ENCODE measurements at places on chromosomes 2 and 18.

- DNase-seq = no peak
These were observed 28.1 kb downstream of the MAP4K4 start for GRCh38 chr2:101725515-101726192.

GRCh38 chr2:26905341-26906198, 57.6 kb downstream of the DPYSL5 start:
- no peak for DNase-seq

DNA sequence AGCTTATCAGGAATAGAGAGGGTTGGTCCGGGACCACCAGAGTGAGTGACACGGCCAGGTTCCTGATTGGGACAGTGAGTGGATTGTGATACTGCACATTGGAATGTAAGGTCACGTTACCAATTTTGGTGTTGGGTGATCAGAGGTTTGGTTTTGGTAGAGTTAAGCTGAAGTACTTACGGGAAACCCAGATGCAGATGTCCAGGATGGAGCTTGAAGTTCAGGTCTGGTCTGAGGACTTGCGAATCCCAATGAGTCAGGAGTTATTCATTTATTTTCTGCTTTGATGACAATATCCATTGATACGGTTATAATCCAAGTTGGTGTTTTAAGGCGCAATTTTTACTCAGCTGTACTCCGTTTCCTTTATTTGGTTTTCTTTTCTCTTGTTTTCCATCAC, 273.6 kb downstream of the ALPK2 start:
- no peak for DNase-seq

DNA sequence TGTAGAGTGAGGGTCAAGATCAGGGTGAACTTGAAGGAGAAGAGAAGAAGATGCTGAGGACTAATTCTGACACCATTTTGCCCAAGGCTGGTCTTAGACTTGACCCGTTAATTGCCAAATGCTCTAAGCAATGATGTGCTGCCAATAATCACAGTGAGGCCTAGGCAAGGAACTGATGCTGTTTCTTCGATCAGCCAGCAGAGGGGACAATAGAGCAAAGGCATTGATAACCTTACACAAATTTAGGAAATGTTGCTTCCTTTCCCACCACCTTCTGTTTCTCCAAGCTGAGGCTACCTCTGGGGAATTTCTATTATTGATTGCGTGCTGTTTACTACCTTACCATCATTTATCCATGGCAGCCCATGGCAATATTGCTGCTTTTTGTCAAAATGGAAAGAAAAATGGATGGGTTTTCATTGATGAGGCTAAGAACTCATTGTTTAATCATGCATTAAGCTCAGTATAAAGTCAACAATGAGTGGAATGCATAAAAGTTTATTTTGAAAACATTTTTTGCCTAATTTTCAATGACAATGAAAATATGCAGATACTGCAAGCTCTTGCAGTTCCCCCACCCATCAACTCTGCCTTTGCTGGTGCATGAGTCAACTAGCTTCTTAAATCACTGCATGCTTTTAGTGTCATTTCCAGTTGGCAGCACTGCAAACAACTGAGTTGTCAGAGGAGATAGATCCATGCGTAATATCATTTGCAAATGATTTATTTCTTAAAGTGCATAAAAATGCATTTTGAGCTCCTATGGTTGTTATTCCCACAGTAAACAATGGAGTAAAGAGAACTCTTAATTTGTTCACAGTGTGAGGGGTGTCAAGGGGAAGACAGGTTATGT, 116.4 kb upstream of the NYAP2 start:
- peak; percentile 53 for DNase-seq

GRCh38 chr2:151161821-151162551, 99.7 kb downstream of the RBM43 start:
- DNase-seq = no peak

- no peak for DNase-seq
These were observed 185.8 kb downstream of the FMNL2 start for GRCh38 chr2:152520759-152521158.

- no peak for DNase-seq
These were observed at the start of gene C1QL2 for GRCh38 chr2:119158563-119159347. TSS of gene C1QL2 (minus strand) at chr2:119158751. CDS start at chr2:119158269, 482 bp downstream.

DNA sequence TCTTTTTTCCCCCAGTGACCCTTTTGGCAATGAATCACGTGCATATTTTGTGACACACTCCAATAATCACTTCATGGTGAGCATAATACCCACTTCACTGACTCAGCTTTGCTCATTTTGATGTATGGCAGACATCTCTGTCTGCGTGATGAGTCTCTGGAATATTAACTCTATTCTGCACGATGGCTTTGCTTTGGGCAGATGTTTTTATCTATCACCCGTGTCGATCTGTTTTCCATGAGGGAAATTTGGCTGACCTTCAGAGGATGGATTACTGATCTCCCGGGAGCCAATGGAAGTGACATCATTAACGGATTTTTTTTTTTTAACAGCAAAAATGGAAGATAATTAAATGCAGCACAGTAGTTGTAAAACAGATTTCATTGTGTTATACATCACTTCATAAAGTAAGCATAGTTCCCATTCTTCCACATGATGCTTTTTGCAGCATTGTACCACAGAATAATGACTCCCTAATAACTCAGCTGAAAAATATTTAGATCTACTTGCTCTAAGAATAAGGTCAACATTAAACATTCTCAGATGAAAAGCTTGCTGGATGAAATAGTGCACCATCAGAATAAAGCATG, 29.8 kb downstream of the CDC42EP3 start:
- peak; percentile 33 for DNase-seq

GRCh38 chr2:36427790-36428243, 72.2 kb downstream of the CRIM1 start:
- DNase-seq = no peak

- DNase-seq = no peak
These were observed 296.6 kb downstream of the NAPG start for GRCh38 chr18:10822456-10822855.

DNA sequence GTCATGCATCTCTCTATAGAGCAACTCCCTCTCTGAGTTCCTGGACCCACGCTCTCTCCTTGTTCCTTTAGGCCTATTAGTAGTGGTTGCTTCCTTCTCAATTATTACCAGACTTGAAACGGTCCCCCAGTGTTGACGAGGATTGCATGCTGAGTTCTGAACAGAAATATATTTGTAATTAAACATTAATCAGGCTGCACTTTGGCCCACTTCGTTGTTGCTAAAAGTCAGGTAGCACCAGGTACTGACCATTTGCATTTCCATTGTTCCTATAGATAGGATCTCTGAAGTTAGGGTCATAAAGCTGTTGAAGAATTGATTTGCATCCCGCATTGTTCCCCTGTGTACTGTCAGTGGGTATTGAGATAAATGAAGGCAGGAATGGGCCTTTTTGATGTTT, 36.9 kb upstream of the TTR start:
- DNase-seq = no peak

GRCh38 chr2:2647141-2647541, 316.1 kb upstream of the MYT1L start:
- no peak for DNase-seq

DNA sequence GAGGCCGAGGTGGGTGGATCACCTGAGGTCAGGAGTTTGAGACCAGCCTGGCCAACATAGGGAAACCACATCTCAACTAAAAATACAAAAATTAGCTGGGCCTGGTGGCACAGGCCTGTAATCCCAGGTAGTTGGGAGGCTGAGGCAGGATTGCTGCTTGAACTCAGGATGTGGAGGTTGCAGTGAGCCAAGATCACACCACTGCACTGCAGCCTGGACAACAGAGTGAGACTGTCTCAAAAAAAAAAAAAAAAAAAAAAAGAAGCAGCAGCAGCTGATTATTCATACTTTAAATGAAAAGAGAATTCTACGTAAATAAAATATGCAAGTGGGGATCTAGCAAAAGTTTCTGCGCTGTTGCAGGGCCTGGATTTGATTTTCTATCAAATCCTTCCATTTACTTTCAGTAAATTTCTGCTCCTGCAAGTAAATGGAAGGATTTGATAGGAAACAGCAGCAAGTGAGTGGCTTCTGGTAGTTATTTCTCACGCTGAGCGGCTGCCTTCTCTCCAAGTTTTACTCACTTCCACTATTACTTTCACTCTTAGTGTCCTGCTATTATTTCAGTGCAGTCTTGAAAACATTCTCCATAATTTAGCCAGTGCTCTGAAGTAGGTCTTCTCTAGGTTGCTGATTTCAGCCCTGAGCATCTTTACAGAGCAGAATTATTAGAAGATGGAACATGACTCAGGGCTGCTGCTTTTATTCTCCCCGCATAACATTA, 68.4 kb downstream of the SLC16A14 start:
- DNase-seq = no peak

- no peak for DNase-seq
These were observed 1.7 kb upstream of the SMAD7 start for GRCh38 chr18:48952287-48953103.

DNA sequence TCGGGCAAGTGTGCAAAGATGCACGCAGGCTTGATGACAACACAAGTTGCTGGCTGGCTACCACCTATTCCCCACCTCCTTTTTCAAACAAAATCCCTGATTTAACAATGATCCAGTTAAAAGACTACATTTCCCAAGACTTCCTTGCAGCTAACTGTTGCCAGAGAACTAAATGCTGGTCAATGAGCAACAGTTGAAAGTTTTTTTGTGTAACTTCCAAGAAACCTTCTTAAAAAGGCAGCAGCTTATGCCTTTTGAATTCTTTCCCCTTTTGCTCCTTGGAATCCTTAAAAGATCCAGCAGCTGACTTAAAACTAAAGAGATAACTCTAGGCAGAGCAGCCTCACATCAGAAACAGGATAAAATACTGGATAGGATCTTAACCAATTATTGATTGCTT, 38.5 kb downstream of the NPHP1 start:
- DNase-seq = no peak

GRCh38 chr18:11500153-11501122, 109.0 kb upstream of the SLC35G4 start:
- no peak for DNase-seq

DNA sequence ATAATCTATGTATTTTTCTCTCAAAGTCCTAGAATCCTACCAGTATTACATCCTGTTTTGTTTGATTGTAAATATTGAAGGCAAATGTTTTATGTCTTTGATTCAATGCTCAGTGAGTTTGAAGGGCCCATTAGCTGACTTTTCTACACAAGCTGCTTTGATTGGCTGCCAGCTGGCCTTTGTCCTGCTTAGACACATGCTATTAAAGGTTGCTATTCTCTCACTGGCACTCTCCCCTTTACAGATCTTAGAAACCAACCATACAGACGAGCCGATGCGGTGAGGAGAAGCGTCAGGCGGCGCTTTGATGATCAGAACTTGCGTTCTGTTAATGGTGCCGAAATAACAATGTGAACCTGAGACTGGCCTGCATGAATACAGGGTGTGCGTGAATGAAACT, 69.7 kb downstream of the PRPF40A start:
- peak; percentile 22 for DNase-seq

DNA sequence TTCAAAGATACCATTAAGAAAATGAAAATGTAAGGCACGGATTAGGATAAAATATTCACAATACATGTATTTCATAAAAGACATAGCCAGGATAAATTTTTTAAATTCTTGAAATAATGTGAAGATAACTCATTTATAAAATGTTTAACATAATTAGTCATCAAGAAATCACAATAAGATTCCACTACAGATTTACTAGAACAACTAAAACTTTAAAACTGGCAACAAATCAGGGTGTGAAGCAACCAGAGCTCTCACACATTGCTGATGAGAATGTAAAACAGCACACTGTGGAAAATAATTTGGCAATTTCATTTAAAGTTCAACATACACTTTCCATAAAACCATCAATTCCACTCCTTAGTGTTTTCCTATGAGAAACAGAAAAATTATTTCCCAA, 89.6 kb upstream of the UBE2E3 start:
- no peak for DNase-seq

DNA sequence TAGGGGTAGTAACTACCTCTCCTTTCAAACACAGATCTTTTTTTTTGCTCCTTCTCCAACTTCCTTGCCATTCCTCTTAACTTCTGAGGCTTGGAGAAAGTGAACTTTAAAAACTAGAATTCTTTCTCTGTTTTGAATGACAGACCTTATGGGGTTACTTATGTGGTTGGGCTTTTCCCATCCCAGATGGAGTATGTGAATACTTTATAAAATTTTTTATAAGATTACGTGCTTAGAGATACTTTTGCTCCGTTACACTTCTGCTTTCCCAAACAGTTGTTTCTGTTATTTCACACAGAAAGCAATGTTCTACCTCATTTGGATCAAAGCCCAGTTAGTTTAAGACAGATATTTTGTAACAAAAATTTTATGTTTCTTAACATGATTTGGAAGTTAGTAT, 20.2 kb downstream of the GREB1L start:
- no peak for DNase-seq

DNA sequence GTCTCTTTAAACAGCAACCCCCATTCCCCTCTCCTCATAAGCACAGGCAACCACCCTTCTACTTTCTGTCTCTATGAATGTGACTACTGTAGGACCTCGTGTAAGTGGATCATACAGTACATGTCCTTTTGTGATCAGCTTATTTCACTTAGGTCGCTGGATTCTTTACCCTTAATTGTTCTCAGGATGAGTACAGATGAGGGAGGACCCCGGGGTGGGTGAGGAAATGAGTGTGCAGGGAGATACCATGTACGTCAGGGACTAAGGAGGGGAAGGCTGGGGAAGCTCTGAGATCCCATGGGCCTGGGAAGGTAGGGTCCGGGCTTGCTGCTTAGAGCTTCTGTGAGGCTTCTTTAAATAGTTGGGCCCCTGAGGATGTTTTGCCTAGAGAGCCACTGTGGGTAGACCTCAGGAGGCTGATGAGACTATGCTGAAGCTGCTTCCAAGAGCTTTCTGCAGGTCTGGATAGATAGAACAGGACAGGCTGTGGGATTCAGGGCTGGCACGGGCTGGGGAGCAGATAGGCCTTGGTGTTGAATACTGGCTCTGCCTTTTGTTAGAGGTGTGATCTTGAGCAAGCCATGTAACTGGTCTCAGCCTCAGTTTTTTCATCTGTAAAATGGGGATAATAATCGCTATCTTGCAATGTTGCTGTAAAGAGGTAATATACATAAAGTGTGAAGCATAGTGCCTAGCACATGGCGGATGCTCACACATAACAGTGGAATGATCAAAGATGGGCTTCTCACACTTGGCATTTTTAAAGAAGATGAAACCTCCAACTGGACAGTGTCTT, 155.3 kb downstream of the PRKCE start:
- DNase-seq = no peak

GRCh38 chr2:25829377-25829704, 48.9 kb downstream of the ASXL2 start:
- no peak for DNase-seq

GRCh38 chr2:238339814-238340213, 19.5 kb downstream of the TRAF3IP1 start:
- DNase-seq = no peak

- DNase-seq = no peak
These were observed 106.4 kb downstream of the ZBTB7C start for GRCh38 chr18:48302736-48303135.

DNA sequence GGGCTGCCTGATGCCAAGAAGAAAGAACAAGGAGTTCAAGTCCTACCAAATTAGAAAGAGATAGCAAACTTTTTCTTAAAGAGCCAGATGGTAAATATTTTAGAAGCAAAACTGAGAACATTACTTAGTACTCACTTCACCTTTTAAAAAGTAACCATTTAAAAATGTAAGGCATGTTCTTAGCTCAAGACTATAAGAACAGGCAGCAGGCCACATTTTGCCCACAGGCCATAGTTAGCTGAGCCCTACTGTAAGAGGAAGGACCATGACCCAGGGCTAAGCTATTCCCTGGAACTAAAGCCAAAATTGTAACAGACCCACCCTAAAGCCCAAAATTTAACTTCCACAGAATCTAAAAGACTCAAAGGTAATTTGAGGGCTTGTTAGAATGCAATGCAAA, 31.3 kb downstream of the USP40 start:
- DNase-seq = no peak

- no peak for DNase-seq
These were observed 21.8 kb downstream of the SP140L start for GRCh38 chr2:230348787-230349186.

Measured in NCI-H446 treated with DMSO at 0.1 percent for 48 hours (cell line).